Calu3 (cell line): ENCODE measurements at places on chromosomes 4 and X.

DNA sequence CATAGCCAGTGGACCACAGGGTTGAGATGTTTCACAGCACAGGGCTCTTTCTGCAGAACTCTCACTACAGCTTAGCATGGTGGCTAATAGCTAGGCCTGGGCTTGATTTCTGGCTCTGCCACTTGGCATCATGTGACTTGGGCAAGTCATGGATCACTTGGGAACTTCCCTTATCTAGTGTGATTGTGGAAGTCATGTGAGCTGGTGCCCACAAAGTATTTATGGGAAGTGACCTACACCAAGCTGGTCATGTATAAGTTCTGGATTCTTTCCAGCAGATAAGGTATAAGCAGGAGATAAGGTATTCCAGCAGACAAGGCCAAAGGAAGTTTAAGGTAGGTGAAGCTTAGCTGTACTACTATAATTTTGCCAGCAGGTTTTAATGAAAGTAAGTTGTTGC lies 61.0 kb downstream of the REELD1 start:
- DNase-seq: no peak

- DNase-seq: no peak
Measured at GRCh38 chr4:41652971-41653370, 95.6 kb downstream of the PHOX2B start.

DNA sequence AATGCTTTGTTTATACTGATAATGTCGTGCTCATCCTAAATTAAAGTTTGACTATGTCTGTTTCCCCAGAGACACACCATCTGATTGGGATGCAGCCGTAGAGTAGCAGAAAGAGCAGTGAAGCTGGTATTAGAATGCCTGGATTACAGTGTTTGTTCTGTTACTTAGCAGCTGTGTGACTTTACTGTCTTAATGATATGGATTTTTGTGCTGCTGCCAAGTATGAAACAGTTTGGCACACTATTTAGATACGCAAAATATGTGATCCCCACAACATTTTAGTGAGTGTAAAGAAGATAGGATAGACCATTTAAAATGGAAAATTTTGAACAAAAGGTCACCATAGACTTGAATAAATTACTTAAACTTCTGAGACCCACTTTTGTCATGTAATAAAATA lies 1.2 kb upstream of the CHIC1 start:
- no peak for DNase-seq

GRCh38 chr4:63578383-63578782 lies 830.9 kb downstream of the TECRL start:
- no peak for DNase-seq

GRCh38 chr4:27604692-27605091 lies 744.1 kb downstream of the STIM2 start:
- DNase-seq: no peak

- peak; percentile 62 for DNase-seq
Measured at GRCh38 chr4:8599657-8600056, 7.1 kb downstream of the CPZ start.

DNA sequence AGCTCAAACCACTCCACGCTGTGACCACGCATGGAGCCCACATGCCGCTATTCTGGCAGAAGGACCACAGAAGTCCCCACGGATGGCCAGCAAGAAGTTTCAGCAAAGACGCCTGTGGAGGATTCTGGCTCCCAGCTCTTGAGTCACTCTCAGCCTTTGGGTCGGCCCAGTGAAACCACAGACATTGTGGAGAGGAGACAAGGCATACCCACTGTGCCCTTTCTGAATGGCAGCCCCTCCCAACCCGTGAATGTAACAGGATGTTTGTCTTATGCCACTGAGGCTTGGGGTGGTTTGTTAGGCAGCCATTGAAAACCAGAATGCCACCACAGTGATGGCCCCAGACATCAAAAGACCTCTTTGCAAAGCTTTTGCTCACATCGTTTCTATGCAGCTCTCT lies 42.7 kb downstream of the ABLIM2 start:
- DNase-seq: no peak

DNA sequence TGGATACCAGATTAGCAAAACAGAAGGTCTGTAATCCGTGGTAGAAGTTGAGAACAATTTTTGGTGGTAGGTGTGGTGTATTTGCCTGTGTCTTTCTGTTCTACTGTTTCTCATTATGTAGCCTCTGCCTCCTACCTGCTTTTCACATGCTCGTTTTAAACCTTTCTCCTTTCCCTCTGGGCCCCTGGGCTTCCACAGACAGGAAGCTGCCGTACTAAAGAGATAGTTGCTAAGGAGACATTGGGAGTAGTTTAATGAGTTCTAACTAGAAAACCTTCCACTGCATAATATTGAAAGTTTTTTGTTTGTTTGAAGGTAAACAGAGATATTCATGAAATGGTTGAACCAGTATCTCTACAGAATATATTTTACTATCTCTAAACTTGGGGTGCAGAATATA lies 107.8 kb downstream of the STOX2 start:
- no peak for DNase-seq

- peak; percentile 2 for DNase-seq
Measured at GRCh38 chrX:38279188-38279587, 48.1 kb downstream of the RPGR start.

DNA sequence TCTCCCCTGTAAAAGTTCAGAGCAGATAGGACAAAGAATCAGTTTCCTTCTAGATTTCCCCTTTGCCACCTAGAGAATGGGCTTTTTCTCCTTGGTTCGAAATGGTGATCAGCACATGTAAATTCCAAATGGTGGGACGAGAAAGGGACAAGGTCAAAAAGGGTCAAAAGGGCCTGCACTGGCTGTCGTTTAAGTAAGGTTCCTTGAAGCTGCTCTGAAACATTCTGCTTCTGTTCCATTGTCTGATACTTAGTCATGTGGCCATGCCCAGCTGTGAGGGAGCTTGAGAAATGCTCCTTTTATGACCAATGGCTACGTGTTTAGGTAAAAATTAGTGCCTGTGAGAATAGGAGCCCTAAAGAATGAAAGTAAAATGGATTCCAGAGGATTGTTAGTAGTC lies 165.9 kb upstream of the CENPE start:
- no peak for DNase-seq

GRCh38 chr4:23455456-23456158 lies 434.2 kb downstream of the PPARGC1A start:
- peak; percentile 14 for DNase-seq

DNA sequence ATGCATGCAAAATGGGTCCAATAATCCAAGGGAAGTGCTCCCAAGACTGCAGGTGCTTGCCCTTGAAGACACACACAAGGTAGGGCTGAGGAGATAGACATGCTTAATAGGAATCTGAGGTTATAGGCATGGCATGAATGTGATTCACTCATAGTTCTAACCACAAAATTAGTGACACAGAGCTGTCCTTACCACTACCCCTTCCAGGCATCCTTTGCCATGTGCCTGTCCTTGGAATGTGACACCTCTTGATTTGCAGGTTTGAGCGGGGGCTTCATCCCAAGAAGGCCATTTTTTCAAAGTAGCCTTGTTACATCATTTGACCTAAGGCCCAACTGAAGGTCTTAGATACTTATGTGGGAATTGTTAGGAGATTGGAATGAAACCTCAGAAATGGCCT lies 112.5 kb downstream of the CCNG2 start:
- peak; percentile 1 for DNase-seq

DNA sequence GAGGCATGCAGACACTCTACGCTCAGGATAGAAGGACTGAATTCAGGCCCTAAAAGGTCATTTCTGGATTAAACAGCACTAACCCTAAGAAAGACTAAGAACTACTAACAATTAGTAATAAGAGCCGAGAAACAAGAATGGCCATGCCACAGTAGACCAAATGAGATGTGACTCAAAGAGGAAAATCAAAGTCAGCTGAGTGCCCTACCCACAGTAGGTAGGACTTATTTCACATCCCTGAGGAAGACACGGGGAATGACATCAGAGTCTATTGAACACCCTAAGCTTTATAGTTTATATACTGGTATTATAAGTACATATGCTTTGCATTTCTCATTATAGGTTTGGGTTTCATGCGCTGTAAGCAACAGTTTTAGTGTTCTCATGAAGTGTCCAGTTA lies 2.7 kb upstream of the ARSJ start:
- no peak for DNase-seq

DNA sequence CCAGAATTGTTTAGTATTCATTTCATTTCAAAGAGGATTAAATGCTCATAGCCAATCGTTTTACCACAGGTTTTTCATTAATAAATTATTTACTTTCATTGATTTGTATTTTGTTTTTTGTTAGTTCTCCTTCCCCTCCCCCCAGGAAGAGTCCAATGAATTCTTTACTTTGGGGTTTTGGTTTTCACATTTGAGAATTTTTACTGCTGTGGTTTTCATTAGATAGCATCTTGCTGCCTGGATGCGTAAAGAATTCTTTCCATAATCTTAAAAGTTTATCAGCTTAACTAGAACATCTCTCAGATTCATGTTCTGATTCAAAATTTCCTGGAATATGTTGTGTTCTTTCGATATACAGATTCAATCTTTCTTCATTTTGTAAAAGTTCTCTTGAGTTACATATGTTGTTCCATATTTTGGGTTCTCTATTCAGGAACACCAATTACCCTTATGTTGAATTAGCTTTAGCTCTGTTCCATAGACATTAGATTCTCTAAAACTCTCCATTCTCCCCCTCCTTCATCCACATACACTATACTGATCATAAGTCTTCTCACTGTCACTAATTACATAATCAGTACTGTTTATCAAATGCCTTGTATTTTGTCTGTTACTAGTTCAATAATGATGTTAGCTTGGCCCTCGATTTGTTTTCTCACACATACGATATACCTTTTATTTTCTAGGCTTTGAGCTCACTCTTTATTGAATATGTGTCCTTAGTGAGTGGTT lies 184.4 kb downstream of the CAMK2D start:
- DNase-seq: no peak

DNA sequence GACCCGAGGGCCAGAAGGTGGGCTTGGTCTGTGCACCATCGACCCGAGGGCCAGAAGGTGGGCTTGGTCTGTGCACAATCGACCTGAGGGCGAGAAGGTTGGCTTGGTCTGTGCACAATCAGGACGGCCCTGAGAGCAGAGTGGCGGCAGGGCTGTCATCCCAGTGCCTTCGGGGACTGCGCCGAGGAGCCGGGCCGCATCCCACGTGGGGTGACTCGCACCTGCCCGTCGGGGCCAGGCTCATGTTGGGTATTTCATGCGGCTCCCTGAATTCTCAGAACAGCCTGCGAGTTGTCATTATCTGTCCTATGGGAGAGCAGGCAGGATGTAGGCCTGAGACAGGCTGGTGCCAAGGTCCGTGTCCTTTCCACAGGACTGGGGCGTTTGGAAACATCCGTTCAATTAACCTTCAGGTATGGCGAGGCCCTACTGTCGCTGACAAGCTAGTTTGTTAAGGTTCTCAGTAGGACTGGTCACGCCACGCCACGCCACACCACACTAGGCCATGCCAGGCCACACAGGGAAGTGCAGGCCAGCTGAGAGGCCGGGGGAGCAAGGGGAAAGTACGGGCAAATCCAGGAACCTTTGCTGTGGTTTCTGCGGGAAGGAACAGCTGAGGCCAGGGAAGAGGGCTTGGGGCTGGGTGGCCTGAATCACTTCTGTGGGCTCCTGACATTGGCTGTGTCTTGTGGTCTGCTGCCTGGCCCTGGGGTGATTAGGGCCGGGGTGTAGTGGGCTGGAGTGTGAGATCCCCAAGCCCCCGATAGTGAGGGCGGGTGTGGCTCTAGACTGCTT lies 182.9 kb downstream of the AFAP1 start:
- no peak for DNase-seq

DNA sequence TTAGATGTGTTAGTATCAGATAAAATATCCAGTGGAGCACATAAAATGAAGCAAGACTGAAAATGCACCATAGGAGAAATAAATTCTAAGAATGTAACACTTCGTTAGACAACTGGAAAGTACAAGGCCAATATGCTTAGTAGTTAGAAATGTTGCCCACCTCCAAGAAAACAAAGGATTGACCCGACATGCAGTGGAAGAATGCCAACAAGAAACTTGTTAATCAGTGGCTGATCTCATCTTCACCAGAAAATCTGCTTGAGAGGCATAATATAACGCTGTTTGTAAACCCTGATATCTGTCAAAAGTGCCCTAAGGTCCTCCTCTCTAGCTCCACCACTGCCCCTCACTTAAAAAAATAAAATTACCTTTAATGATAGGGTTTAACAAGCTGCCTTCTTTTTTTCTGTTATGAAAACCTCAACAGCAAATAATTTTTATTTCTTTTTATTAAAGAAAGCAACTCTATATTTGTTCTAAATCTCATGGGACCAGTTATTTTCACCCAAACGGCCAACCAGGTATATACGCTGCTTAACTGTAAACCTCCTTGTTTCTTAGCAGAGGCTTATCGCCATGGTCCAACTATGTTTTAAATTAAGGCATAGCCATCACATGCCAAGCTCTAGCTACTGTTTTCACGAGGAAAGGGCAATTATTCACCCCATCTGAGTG lies 1.8 kb downstream of the RASGEF1B start:
- DNase-seq: no peak

- DNase-seq: no peak
Measured at GRCh38 chrX:1434871-1435240, 17.9 kb downstream of the ASMTL start.

- peak; percentile 48 for DNase-seq
Measured at GRCh38 chr4:113952452-113953029, 26.9 kb downstream of the ARSJ start.

GRCh38 chrX:13747836-13748235 lies 13.3 kb downstream of the OFD1 start:
- DNase-seq: peak; percentile 43

GRCh38 chrX:54223581-54223980 lies 40.5 kb upstream of the FAM120C start:
- DNase-seq: no peak

GRCh38 chr4:114417214-114417613 lies 181.4 kb upstream of the UGT8 start:
- no peak for DNase-seq

GRCh38 chr4:184433258-184433892 lies 41.0 kb downstream of the IRF2 start:
- no peak for DNase-seq

DNA sequence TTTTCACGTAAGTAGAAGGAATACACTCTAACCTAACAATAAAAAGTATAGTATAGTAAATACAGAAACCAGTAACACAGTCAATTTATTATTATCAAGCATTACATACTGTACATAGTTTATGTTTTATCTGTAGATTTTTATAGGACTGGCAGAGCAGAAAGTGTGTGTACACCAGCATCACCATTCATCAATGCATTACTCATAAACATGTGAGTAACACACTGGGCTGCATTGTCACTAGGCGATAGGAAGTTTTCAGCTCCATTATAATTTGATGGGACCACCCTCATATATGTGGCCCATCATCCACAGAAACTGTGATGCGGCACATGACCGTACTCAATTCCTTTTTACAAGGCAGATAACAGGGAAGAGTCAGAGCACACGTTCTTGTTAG lies 137.8 kb upstream of the RBPJ start:
- DNase-seq: no peak
